Naive thymus-derived CD8-positive, alpha-beta T cell (primary cell): ENCODE measurements at places on chromosomes 7 and 10. TPM values are rescaled to one million over a fixed set of nuclear protein-coding genes. Genes with fewer than 3 reads are reported as not detected.

Gene NME8
- not detected for total RNA-seq

Gene DOCK1
- not detected for total RNA-seq

Gene GNG11
- total RNA-seq, result 0.16 TPM

Gene WNT8B
- not detected for total RNA-seq

Gene OR2A12
- total RNA-seq, result not detected

Gene ZNF518A
- total RNA-seq, result 26.0 TPM

Gene ADAM8
- 8.5 TPM for total RNA-seq

Gene INSYN2A
- not detected for total RNA-seq

Gene RPEL1
- total RNA-seq, result not detected

Gene ABCB4
- total RNA-seq, result 1.7 TPM

Gene ACSL5
- total RNA-seq, result 35.8 TPM

Gene UCMA
- total RNA-seq, result not detected

Gene WDFY4
- total RNA-seq, result 8.2 TPM

Gene EPHB6
- total RNA-seq, result 57.4 TPM

Gene CHAT
- not detected for total RNA-seq

Gene C10orf67
- not detected for total RNA-seq

Gene ENKUR
- not detected for total RNA-seq

Gene PKD2L1
- total RNA-seq, result not detected

Gene NAT16
- not detected for total RNA-seq

Gene RET
- total RNA-seq, result not detected

Gene NYAP1
- total RNA-seq, result not detected

Gene PANK1
- total RNA-seq, result 1.9 TPM

Gene STEAP1B
- not detected for total RNA-seq

Gene SPAM1
- total RNA-seq, result not detected

Gene GPR15LG
- total RNA-seq, result not detected

Gene FAM241B
- 11.2 TPM for total RNA-seq

Gene NPSR1
- total RNA-seq, result not detected

Gene SLC26A3
- total RNA-seq, result not detected

Gene SLC26A4
- total RNA-seq, result not detected

Gene ATRNL1
- total RNA-seq, result not detected

Gene PRKG1
- total RNA-seq, result not detected

Gene PHKG1
- 2.9 TPM for total RNA-seq
